ENCODE measurements at places on chromosomes 1 and 21.

- no peak for DNase-seq
These were observed 83.5 kb upstream of the GADD45A start for GRCh38 chr1:67601539-67601938.

DNA sequence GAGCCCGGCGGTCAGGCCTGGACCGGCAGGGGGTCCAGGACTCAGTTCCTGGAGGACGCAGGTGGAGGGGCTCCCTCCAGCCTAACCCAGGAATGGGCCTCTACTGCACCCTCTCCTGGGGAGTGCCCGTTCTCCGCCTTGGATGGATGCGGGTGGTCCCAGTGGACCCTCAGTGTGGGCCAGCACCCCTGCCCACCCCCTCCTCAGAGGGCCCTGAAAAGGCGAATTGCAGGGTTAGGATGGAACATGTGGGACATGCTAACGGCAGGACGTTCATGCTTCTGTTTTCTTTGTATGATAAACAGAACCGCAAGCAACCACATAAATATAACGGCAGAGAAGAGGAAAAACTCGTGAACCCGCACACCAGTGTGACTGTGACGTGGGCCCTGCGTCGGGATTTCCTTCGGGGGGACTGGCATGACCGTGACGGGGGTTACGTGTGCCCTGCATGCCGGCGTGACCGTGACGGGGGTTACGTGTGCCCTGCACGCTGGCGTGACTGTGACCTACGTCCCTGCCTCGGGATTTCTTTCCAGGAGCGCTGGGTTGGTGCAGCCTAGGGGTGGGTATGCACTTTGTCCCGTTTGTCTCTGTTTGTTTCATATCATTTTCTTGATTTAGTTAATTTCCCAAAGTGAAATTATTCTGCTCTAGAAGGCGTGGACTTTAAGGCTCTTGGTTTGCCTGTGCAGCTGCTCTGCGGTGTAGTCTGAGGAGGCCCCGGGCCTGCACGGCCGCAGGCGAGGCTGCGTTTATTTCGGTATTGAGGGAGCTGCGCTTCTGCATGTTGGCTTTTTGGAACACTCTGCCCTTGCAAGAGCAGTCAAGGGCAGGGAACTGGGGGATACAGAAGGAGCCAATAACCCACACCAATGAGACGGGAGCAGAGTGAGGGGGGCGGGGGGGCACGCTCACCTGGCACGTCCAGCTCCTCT, 3.1 kb downstream of the FTCD start:
- DNase-seq = no peak

DNA sequence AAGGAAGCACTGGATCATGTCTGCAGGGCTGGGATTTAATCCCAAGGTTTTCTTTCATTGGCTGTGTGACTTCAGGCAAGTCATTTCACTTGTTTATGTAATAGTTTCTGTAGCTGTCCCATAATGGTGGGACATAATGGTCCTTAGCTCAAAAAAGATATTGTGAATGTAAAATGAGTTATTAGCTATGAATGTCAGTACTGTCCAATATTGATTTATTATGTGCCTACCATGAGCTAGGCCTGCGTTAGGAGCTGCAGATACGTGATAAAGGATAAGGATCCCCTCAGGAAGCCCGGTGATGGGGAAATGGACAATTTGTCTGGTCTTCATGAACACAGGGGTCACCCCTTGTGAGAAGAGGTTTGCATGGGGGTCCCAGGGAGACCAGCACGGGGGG, 95.8 kb downstream of the PLXNA2 start:
- DNase-seq = no peak

- no peak for DNase-seq
These were observed 77.7 kb upstream of the JUN start for GRCh38 chr1:58861506-58861905.

DNA sequence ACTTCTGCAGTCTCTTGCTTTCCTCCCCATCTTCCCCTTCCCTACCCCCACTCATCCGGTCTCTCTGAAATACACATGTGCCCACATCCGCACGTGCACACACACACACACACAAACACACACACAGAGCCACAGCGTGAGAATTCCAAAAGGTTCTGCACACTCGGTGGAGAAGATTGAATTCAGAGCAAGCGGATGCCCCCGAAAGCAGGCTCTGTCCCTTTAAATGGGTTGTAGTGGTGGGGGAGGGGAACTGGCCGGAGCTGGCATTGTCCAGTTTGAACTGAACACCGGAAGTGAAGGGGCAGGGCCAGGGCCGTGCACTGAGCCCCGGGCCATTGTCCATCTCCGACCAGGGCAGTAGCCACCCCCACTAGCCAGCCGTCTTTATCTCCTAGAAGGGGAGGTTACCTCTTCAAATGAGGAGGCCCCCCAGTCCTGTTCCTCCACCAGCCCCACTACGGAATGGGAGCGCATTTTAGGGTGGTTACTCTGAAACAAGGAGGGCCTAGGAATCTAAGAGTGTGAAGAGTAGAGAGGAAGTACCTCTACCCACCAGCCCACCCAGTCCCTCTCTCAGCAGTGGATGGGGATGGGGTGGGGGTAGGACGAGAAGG, 1.3 kb upstream of the LIN28A start:
- DNase-seq = no peak

DNA sequence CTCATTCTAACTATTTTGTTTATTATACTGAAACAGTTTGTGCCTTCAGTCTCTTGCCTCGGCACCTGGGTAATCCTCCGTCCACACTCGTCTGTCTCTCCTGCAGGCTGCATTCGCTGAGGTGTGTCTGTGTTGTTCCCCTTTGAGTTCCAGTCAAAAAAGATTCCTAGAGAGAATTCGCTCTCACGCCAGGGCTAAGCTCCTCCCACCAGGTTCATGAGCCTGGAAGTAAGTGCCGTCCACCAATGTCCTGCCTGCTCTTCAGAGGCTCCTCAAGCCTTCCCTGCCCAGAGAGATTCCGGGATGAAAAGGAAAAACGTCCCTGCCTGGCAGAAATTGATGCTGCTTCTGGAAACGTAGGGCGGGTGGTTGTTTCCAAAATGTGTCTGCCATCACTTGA, 12.9 kb downstream of the KIAA2013 start:
- DNase-seq = no peak

- DNase-seq = no peak
These were observed 24.0 kb upstream of the PADI6 start for GRCh38 chr1:17347769-17348592.

DNA sequence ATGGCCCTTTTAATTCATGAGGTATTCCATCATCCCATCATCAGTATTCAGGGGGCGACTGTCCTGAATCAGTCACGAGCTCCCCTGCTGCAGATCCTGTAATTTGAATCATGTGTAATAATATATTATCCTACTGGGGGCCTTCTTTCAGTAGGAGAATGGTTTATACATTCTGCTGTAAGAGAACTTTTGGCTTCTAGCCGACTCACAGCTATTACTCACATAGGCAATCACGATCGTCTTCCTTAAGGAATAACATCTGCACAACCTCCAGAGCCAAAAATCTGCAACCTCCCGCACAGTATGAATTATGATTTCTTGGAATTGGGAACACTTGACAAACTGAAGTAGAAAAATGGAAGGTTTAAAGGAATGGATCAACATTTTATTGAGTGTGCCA, 343.0 kb downstream of the USP25 start:
- DNase-seq = peak; percentile 80

DNA sequence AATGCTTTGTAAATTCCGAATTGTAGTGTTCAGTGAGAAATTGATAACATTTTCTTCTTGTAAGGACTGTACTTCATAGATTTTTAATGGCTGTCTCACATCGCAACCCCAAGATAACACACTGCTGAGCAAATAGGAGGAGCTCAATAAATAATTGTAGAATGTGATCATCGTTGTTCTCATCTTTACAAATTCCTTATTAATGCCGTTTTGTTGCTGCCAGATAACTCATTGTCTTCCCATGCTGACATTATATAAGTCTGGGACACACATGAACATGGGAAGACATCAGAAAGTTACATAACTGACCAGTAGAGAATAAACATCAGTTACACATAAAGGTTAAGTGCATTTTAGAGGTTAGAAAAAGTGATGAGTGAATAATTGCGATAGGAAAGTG, 46.4 kb upstream of the TSPAN2 start:
- DNase-seq = no peak

GRCh38 chr1:59856725-59857338, 42.1 kb downstream of the HOOK1 start:
- DNase-seq = no peak

- no peak for DNase-seq
These were observed 3.9 kb upstream of the TNFRSF4 start for GRCh38 chr1:1217621-1218523.

DNA sequence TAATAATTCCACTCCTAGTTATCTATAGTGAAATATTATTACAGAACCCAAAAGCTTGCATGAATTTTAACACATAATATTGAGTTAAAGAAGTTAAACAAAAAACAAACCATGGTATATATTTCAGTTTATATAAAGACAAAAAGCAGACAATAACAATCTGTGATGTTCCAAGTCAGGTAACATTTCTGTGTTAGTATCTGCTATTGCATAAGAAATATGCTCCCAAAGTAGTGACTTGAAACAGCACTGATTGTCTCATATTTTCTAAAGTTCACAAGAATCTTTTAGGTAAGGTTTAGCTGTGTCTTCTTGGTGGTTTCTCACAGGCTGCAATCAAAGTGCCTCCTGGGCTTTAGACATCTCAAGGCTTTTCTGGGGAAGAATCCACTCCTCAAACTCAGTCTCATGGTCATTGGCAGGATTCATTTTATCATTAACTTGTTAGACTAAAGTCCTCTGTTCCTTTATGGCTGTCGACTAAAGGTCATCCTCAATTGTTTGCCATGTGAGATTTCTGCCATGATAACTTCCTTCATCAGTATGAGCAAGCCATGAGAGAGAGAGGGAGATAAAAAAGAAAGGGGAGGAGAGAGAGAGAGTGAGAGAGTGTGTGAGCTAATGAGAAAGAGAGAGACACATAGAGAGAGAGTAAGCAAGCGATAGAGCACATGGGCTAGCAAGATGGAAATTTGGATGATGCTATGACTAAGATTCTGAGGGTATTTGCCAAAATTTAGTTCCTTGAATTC, 19.9 kb downstream of the GBP1 start:
- DNase-seq = no peak

- no peak for DNase-seq
These were observed at the start of gene DVL1 for GRCh38 chr1:1349256-1350012. DVL1 (minus strand) TSS chr1:1349418; CDS start chr1:1349065, 353 bp downstream.

GRCh38 chr1:55311057-55311641, 96.0 kb upstream of the USP24 start:
- DNase-seq = no peak

- no peak for DNase-seq
These were observed 29.2 kb upstream of the HHAT start for GRCh38 chr1:210299501-210299900.

- no peak for DNase-seq
These were observed 15.1 kb downstream of the BLACAT1 start for GRCh38 chr1:205440476-205441317.

DNA sequence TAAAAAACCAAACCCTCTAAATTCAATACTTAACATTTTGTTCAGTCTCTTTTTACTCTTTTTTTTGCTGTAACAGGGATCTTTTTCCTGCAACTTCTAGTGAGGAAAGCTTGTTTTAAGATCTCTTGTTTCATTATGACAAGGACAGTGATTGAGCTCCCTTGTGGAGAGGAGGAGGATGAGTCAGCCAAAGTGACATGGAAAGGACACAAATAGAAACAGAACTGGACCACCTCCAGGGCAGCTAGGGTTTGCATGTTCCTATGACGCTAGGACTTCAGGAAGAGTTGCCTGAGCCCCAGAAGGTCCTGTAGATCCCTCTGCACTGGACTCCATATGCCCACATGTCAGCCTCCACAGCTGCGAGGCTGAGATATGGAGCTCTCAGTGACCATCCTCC, 212.6 kb upstream of the FAM78B start:
- DNase-seq = no peak

- DNase-seq = no peak
These were observed 22.3 kb downstream of the SLC9A1 start for GRCh38 chr1:27132624-27133023.

GRCh38 chr1:2132222-2133038, 62.1 kb downstream of the FAAP20 start:
- DNase-seq = no peak

DNA sequence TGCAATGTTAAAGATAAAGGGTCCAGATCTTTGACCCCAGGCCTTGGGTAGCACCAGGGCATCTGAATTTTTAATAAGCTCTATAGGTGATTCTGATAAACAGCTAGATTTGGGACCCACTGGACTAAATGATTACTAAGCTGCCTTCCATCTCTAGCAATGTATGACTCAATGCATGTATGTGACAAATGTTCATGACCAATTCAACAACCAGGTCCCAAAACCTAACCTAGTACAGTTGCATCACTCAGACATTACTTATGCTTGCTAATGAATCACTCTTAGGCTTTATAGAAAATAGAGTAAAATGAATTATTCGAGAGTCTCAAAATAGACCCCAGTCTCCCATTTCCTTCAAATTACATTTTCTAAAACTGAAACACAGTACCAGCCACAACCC, 35.5 kb downstream of the RCAN1 start:
- DNase-seq = no peak

DNA sequence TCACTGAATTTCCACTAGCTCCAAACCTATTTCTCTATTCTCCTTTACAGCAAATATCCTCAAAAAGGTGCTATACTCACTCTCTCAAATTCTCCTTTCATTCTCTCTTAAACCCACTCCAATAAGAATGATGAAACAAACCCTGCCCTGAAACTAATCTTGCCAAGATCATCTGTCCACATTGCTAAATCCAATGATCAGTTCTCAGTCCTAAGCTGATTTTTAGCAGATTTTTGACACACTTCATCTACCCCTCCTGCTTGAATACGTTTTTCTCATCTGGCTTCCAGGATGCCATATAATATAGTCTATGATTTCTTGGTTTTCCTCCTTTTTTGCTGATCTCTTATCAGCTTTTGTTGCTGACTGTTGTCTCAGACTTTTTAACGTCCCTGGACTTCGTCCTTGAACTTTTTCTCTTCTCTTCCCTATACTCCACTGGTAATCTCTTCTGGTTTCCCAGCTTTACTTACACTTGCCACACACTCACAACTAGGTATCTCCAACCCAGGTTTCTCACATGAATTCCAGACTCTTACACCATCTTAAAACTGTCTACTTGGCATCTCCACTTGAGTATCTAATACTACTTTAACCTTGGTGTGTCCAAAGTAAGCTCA, 35.3 kb downstream of the RERE start:
- no peak for DNase-seq

DNA sequence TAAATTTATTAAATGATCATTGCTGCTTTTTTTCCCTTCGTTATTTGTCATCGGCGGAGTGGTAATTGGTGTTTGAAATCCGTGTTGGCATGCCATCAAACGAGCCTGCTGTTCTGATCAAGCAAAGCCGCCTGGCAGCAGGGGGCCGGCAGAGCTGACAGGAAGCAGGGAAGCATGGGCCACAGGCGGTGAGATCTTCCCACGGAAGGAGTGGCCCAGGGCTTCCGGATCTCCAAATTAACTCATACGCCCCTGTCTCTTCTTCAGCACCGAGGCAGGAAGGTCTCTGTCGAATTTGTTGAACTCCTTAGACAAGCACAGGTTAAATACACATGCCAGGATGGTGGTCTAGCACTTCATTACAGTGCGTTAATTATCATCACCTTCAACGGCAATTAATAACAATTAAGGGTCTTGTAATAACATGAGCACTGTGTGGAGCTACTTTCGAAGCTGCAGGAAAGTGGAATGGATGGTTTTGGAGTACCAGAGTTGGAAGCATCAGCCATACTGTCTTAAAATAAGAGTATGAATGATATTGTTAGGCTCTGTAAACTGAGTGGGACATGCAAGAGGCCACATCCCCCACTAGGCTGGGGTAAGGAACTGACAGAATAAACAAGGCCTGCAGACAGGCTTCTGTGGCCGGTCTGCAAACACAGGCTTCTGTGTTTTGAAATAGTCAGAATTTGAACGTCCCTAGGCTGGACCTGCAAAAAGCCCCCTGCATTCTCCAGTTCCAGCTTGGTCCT, 199.4 kb upstream of the DAB1 start:
- DNase-seq = no peak

- DNase-seq = no peak
These were observed 10.0 kb upstream of the CLDN19 start for GRCh38 chr1:42750041-42750440.

Measured in AG09309 (cell line).